ENCODE measurements at places on chromosomes 1 and 21. TPM values are rescaled to one million over a fixed set of nuclear protein-coding genes. Genes with fewer than 3 reads are reported as not detected.

DNA sequence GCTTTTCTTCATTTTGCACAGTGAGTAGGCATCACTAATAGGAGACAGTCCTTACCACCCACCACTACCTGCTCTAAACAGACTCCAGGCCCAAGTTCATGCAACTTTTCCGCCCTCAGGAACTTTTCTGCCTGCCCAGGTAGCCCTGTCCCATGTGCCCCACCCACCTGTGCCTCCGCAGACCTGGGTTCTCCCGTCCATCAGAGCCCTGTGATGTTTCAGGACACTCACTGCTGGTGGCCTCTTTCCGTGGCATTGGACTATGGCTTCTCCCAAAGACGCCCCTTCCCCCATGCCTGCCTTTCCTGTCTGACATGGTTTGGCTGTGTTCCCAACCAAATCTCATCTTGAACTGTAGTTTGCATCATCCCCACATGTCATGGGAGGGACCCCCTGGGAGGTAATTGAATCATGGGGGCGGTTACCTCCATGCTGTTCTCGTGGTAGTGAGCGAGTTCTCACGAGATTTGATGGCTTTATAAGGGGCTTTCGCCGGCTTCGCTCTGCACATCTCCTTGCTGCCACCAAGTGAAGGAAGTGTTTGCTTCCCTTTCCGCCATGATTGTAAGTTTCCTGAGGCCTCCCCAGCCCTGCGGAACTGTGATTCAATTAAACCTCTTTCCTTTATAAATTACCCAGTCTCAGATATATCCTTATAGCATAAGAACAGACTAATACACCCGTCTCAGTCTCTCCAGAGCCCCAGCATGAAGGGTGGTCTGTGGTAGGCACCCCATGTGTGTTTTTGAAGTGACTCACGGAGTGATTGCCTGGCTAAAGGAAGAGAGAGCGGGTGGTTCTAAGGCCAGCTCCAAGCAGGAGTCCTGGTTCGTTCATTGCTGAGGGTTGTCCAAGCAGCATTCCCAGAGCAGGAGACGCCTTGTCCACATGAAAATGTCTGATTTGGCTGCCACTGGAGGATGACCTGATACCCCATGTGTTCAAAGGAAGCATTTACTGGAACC is 86.0 kb upstream of the ZBTB40 start:
- no peak overlapping the region for H3K4me3 ChIP-seq
- H3K36me3 ChIP-seq = no peaks in the 10 kb centered on the region
- DNase-seq = no peak
- H3K27me3 ChIP-seq = peaks cover 20% of the 10 kb centered on the region
- no peaks in the 10 kb centered on the region for H3K4me1 ChIP-seq

Gene PTGFR
- total RNA-seq = not detected

GRCh38 chr1:210342986-210343780 is 14.5 kb downstream of the HHAT start:
- H3K4me3 ChIP-seq = no peak overlapping the region
- H3K4me1 ChIP-seq = peaks cover 4% of the 10 kb centered on the region
- H3K36me3 ChIP-seq = no peaks in the 10 kb centered on the region
- no peak for DNase-seq
- no peak overlapping the region for H3K27ac ChIP-seq

Gene NBPF11
- total RNA-seq = 9.1 TPM

DNA sequence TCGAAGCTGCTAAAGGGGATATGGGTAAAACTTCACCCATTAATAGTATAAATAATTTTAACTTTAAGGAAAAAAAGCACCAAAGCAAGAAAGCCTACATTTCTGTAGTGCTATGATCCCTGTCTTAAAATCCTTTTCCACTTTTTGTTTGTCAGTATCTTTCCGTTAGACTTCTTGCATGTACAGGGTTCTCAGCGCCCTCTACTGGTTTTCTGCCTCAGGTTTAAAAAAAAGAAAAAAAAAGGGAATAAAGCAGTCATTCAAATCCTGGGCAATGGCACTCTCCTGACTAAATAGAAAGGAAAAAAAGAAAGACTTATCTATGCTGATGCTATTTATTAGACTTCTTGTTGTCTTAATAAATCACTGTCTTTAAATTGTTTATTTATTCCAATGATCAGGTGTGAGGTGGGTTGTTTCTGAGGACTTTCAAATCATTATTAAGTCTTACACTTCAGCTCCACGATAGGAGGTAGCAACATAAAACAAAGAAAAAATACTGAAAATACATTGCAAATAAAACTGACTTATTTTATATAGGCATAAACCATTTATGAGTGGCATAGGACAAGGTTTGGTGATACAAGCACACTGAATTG is 475.4 kb upstream of the NR5A2 start:
- no peak overlapping the region for H3K27ac ChIP-seq
- no peaks in the 10 kb centered on the region for H3K27me3 ChIP-seq
- no peak overlapping the region for H3K4me3 ChIP-seq
- no peaks in the 10 kb centered on the region for H3K36me3 ChIP-seq
- H3K4me1 ChIP-seq = no peaks in the 10 kb centered on the region

Gene FALEC
- not detected for total RNA-seq

DNA sequence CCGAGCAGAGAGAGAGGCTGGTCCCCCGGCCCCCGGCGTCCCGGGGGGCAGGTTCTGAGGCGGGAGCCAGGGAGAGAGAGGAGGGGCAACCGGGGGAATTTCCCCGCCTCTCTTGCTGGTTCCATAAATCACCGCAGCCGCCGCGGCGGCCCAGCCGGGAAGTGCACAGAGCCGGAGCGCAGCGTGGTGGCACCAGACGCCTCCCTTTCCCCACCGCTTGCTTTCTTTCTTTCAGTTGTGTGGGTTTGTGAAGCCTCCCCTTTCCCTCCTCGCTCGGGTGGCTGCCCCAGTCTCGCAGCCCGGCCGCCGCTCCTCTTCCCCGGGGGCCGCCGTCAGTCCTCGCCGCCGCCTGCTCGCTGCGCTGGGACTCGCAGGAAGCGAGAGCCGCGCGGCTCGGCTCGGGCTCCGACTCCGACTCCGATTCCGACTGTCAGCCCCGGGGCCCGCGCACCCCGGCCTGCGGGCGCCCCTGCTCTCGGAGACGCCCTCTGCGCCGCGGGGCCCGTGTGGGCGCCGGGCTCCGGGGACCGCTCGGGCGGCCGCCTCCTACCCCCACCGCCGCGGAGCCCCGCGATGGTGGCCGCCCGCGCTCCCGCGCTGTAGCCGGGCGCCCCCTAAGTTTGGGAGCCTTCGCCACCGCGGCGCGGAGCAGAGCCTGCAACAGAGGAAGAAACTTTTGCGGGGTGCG is at the start of gene CACHD1:
CACHD1 (plus strand) TSS at position 153 of the 688 bp plus-strand sequence. CDS start 616 bp downstream, outside the sequence.
- peaks cover 23% of the 10 kb centered on the region for H3K4me1 ChIP-seq
- peak within 1 kb of the TSS; percentile 92 for H3K4me3 ChIP-seq
- peaks cover 48% of the 10 kb centered on the region for H3K27me3 ChIP-seq
- H3K27ac ChIP-seq = peak within 1 kb of the TSS; percentile 67

DNA sequence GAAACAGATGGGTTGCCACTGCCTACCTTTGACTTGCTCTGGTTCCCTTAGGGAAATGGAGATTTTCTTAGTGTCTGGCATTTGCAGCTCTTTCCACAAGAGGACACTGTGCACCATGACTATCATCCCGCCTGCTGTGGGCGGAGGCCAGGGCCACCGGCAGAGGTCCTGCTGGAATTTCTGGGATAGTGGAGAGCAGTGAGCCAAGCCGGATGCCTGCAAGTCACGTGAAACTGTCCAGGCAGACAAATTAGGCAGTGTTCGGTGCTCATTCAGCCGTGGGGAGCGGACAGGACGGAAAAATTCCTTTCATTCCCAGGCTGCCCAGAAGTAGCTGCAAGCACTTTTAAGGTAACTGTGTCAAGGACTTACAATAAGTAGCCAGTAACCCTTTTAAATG is 43.4 kb downstream of the IGSF5 start:
- H3K36me3 ChIP-seq = no peaks in the 10 kb centered on the region
- H3K4me3 ChIP-seq = no peak overlapping the region
- peak; percentile 91 for DNase-seq

GRCh38 chr1:246318622-246319021 is 188.5 kb downstream of the SMYD3 start:
- H3K4me1 ChIP-seq = no peaks in the 10 kb centered on the region
- H3K27me3 ChIP-seq = no peaks in the 10 kb centered on the region
- H3K27ac ChIP-seq = no peak overlapping the region
- no peaks in the 10 kb centered on the region for H3K36me3 ChIP-seq
- DNase-seq = no peak

DNA sequence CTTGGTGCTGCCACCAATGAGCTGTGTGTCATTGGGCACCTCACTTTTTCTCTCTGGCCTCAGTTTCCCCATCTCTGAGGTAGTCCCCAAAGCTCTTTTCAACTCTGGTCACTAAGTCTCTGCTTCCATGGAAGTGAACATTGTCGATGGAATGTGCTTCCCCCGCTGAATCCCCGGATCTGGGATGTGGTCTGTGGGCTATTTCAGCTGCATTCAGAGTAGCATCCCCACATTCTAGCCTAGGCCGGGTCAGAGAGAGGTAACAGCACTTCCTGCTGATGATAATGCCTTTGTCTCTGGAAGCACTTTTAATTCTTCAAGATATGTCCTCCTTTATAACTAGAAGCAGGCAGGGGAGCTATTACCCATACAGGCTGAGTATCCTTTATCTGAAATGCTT is 29.8 kb downstream of the RASSF5 start:
- DNase-seq = no peak
- H3K27me3 ChIP-seq = no peaks in the 10 kb centered on the region
- no peaks in the 10 kb centered on the region for H3K4me1 ChIP-seq
- H3K36me3 ChIP-seq = no peaks in the 10 kb centered on the region
- no peak overlapping the region for H3K27ac ChIP-seq

Gene ADAMTS4
- total RNA-seq = 1.3 TPM

Gene CASQ1
- total RNA-seq = not detected

Data from neural progenitor cell (in vitro differentiated cells).